ENCODE measurements at places on chromosomes 6 and 20.

DNA sequence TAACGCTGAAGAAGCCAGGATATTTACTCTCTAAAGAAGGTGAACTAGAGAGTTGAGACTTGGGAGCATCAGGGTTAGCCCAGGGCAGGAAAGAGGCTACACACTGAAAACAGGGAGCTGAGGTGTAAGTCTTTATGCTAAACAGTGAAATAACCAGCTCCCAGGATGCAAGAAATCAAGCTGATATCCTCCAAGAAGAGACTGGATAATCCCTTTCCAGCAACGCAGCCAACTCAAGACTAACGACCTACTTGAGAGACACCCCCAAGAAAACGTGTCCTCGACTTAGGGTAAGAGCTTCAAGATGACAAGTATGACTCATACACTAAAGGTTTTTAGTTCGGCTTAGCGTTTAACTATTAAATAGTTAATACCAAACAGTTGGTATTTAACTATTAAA, 202.2 kb downstream of the TASP1 start:
- no peak for DNase-seq

GRCh38 chr20:44336725-44337380, at the start of gene R3HDML:
TSS of gene R3HDML (plus strand) at chr20:44337043. CDS start at chr20:44337158, 115 bp downstream.
- no peak for DNase-seq

GRCh38 chr6:117771403-117771802, 96.1 kb downstream of the NUS1 start:
- no peak for DNase-seq

- DNase-seq, result no peak
Measured at GRCh38 chr20:54284928-54285704, 77.2 kb downstream of the PFDN4 start.

GRCh38 chr6:14501240-14501639, 383.7 kb downstream of the CD83 start:
- DNase-seq, result no peak

GRCh38 chr6:33373960-33374910, 17.4 kb upstream of the KIFC1 start:
- no peak for DNase-seq

- DNase-seq, result no peak
Measured at GRCh38 chr6:134654751-134655150, 295.1 kb downstream of the ALDH8A1 start.

DNA sequence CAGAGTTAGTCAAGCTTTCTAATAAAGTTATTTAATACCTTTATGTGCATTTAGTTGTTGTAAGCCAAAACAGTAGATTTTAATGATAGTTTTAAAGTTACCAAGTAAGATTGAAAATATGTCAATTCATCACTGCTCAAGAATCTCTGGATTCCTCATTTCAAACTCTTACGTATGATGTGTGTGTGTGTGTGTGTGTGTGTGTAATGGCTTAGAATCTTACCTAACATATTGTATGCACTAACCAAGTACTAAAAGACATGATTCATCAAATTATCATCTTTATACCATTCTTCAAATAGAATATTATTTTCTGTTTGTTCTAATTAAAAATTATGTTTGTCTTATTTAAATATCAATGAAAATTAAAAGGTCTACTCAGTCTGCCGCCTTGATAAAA, 41.5 kb upstream of the ZNF337 start:
- DNase-seq, result no peak
